Activated T-helper 9 cell treated with anti-CD3 and anti-CD28 coated beads, Interleukin-2, amount 50 U/mL, for 16 hours (primary cell): ENCODE measurements at places on chromosomes 5 and 9.

- no peak for DNase-seq
These were observed 305.1 kb downstream of the PSAT1 start for GRCh38 chr9:78601957-78602565.

- no peak for DNase-seq
These were observed 436.3 kb upstream of the PAPPA start for GRCh38 chr9:115717298-115717697.

DNA sequence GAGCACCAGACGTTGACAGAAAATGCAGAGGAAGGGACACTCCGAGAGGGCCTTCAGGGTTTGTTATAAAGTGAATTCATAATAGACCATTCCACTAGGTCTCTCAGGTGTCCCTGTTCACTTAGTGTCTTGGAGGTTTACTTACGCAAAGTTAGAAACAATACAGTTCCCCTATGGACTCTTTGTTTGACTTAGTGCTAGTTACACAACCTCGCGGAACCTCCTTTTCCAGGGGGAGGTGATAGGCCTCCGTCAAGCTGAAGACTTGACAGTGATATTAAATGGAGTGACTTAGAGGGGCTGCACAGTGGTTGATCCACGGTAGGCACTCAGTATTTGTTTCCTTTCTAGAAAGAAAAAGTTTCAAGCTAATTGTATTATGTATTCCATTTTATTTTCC, 1.3 kb downstream of the CCT5 start:
- no peak for DNase-seq

GRCh38 chr5:7377761-7378160, 18.2 kb upstream of the ADCY2 start:
- no peak for DNase-seq

- DNase-seq: no peak
These were observed 102.4 kb downstream of the CDK5RAP2 start for GRCh38 chr9:120477534-120478001.

DNA sequence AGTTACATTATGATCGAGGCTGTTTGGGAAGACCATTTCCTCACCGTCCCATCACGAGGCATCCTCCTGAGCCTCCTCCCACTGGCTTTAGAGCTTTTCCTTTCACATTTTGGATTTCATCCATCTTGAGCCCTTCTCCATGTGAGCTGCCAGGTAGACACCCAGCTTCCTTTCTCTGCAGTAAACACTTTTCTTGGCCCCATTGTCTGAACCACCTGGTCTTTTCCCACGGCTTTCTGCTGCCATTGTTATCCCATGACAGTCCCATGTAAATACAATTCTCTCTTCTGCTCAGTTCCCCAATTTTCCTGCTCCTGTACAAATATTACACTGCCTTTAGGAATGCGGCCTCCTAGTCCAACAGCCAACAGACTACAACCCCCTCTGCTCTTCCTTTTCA, 24.1 kb downstream of the UBE2QL1 start:
- no peak for DNase-seq

DNA sequence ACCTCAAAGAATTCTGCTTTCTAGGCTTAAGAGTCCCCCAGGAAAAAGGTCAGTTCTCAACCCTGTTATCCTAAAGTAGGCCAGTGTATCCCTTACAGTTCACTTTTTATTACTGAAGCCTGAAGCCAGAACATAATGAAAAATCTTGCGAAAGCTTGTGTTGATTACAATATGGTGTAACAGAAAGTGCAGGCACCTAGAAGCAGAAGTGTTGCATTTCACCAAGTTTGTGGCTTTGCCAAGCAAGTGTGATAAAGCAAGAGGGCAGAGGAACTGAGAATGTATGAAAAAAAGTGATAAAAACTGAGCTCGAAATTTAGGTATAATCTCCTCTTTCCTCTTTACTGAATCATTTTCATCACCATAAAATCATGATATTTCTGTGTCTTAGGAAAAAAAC, 26.2 kb downstream of the AGTPBP1 start:
- no peak for DNase-seq

- DNase-seq: no peak
These were observed 55.8 kb downstream of the ASS1 start for GRCh38 chr9:130500340-130501180.

GRCh38 chr5:112732131-112732530, 5.6 kb upstream of the APC start:
- DNase-seq: no peak

- DNase-seq: no peak
These were observed 388.9 kb upstream of the PAPPA start for GRCh38 chr9:115764645-115765044.

GRCh38 chr9:110130791-110131416, 77.1 kb downstream of the C9orf152 start:
- DNase-seq: no peak

GRCh38 chr5:10354048-10354872, 765 bp downstream of the MARCHF6 start:
- peak; percentile 42 for DNase-seq

DNA sequence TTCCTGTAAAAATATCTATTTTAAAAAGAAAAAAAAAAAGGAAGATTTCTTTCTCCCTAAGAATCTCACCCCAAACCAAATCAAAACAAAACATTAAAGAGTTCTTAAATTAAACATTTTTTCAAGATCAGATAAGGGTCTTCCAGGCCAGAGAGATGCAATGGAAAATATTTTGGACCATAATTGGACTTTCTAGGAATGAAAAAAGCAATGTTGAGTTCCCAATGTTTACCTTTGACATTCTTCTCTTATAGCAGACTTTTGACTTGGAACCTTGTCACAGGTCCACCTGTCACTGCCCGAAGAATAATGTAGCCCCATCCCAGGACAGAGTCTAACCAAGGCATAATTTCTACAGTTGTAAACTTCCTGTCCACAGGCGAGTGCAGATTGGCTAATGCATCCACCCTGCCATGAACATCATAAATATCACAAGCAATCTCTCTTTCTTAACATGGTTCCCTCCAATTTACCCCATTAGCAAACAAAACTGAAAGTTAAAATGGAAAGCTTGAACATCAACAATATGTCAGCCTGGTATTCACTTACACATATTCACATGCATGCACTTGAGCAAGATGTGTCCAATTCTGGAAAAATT, 121.7 kb upstream of the ZNF366 start:
- DNase-seq: no peak

DNA sequence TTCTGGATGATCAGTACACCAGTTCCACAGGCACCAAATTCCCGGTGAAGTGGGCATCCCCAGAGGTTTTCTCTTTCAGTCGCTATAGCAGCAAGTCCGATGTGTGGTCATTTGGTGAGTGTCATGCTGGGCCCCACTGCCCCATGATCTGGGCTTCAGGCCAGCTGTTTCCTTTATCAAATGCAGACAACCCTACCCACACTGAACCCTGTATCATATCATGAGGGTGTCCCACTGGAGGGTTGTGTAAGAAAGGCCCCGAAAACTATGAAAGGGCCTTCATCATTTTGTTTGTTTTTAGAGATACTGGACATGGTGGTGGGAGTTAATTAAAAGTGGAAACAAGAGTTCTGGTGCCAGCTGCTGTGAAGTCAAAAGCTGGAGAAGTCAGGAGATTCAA, 20.0 kb upstream of the CYFIP2 start:
- DNase-seq: no peak

DNA sequence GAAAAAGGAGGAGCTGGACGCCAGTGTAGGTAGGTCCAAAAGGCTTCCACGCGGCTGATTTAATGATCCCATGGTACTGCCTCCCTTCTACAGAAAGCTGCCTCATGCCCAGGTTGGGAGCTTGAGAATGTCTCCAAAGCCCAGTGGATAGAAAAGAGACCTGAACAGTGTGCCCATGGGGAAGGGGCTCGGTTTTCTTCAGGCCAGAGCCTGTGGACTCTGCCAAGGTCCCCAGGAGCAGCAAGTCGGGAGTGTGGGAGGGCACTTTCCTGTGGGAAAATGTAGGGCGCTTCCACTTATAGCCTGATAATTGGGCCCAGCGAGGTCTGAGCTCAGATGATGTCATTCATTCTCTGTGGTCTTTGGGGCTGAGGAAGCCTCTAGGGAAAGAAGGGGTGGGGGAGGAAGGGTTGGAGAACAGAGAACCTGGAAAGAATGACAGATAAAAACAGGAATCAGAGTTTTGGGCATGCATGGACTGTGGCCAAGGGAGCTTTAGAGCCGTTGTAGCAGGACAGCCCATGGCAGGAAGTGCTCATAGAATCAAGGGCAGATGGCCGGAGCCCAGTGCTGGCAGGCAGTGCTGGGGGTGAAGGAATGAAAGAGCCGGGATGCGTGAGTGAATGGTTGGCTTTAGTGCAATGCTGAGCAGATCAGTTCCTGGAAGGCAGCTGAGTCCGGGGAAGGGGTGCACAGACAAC, 42.5 kb upstream of the SH3PXD2B start:
- DNase-seq: no peak

DNA sequence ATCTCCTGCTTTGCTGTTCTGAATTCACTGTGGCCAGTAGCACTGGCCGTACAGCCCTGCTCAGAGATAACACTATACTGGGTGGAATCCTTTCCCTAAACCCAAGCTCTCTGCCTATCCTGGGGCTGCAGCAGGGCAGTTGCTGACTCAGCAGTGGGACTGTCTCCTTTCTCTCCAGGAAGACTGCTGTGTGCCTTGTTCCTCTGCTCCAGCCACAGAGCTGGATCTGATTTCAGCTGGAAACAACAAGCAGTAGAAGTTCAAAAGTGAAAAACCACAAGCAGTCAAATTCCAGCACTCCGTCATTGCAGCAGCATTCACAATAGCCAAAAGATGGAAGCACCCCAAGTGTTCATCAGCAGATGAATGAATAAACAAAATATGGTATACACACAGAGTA, 105.0 kb downstream of the FBXL7 start:
- DNase-seq: no peak

- DNase-seq: no peak
These were observed 118.7 kb downstream of the MED27 start for GRCh38 chr9:131960851-131961495.

- no peak for DNase-seq
These were observed 12.1 kb upstream of the IQGAP2 start for GRCh38 chr5:76391014-76391413.

- no peak for DNase-seq
These were observed 359.3 kb downstream of the TMEM161B start for GRCh38 chr5:87909382-87909781.

GRCh38 chr5:168159425-168159824, 132.0 kb upstream of the WWC1 start:
- DNase-seq: no peak

DNA sequence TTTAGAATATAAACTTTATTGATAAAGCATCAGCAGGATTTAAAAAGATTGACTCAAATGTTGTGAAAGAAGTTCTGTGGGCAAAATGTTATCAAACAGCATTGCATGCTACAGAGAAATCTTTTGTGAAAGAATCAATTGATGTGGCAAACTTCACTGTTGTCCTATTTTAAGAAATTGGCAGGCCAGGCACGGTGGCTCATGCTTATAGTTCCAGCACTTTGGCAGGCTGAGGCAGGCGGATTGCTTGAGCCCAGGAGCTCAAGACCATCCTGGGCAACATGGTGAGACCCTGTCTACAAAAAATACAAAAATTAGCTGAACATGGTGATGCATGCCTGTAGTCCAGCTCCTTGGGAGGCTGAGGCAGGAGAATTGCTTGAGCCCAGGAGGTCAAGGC, 17.4 kb downstream of the ZBTB43 start:
- DNase-seq: no peak

GRCh38 chr5:171453056-171453725, 33.7 kb downstream of the FGF18 start:
- no peak for DNase-seq

GRCh38 chr9:91202736-91203283, 158.9 kb downstream of the AUH start:
- no peak for DNase-seq

GRCh38 chr5:73116506-73116905, 3.9 kb upstream of the TMEM171 start:
- DNase-seq: no peak

DNA sequence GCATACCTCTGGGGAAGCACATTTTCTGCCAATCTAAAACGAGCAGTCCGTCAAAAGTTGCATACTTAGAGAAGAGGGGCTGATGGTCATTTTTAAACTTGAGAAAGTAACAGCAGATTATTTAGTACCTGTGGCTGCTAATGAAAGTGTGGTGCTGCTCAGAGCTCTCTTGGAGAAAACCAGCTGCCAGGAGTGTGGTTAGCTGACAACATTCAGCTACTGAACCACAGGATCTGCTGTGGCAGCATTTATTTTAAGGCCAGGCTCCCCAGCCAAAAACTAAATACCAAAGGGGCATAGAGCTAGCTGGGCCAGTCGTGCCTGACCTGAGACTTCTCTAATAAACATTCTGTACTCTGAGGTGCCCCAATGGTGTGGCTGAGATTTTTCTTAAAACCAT, 203.6 kb downstream of the EDIL3 start:
- no peak for DNase-seq

GRCh38 chr5:15267966-15268365, 232.0 kb upstream of the FBXL7 start:
- DNase-seq: no peak

GRCh38 chr9:132644251-132644650, 25.5 kb downstream of the DDX31 start:
- no peak for DNase-seq

- DNase-seq: no peak
These were observed 111.4 kb downstream of the ZNF462 start for GRCh38 chr9:106974341-106974740.

GRCh38 chr9:105539452-105539851, 18.5 kb upstream of the FKTN start:
- no peak for DNase-seq
